Dermis blood vessel endothelial cell (primary cell): ENCODE measurements at places on chromosomes 11 and 22. TPM values are rescaled to one million over a fixed set of nuclear protein-coding genes. Genes with fewer than 3 reads are reported as not detected.

The CHRM1 gene
- not detected in 2 replicates for total RNA-seq

The CADM1 gene
- 0.56 and 2.2 TPM in 2 replicates for total RNA-seq

The GDPD4 gene
- total RNA-seq: not detected in 2 replicates

The B4GALNT4 gene
- 0.42 and 5.6 TPM in 2 replicates for total RNA-seq

The PRG3 gene
- total RNA-seq: not detected in 2 replicates

The MTFP1 gene
- total RNA-seq: 31.7 and 36.8 TPM in 2 replicates

The MOB2 gene
- 44.6 and 47.0 TPM in 2 replicates for total RNA-seq

The NXF1 gene
- total RNA-seq: 38.1 and 44.2 TPM in 2 replicates

The TNNI2 gene
- total RNA-seq: not detected in 2 replicates

The MRGPRF gene
- 0.05 and 0.17 TPM in 2 replicates for total RNA-seq

The INS gene
- total RNA-seq: not detected in 2 replicates

The TIMP3 gene
- 197 and 203 TPM in 2 replicates for total RNA-seq

The PRR33 gene
- not detected in 2 replicates for total RNA-seq
